ENCODE measurements at places on chromosomes 12 and 14. TPM values are rescaled to one million over a fixed set of nuclear protein-coding genes. Genes with fewer than 3 reads are reported as not detected.

GRCh38 chr12:75996861-75997447 lies 34.6 kb downstream of the PHLDA1 start:
- DNase-seq: no peak

DNA sequence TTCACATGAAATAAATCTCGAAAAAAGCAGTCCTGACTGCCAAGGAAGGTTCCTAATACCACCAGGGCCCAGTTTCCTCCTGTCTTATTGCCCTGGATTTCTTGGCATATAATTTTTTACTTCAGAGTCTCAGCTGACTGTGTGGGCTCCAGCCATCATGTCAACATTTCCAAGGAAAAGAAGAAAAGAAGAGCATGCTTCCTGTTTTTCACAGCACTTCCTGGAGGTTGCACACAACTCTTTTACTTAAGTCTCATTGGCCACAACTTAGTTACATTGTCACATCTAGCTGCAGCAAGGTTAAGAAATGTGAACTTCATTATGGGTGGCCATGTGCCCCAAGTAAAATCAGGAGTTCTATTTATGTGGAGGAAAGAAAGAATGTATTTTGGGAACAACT lies 24.3 kb downstream of the DACT1 start:
- DNase-seq: no peak

GRCh38 chr12:22282283-22282682 lies 52.2 kb downstream of the ST8SIA1 start:
- DNase-seq: no peak

DNA sequence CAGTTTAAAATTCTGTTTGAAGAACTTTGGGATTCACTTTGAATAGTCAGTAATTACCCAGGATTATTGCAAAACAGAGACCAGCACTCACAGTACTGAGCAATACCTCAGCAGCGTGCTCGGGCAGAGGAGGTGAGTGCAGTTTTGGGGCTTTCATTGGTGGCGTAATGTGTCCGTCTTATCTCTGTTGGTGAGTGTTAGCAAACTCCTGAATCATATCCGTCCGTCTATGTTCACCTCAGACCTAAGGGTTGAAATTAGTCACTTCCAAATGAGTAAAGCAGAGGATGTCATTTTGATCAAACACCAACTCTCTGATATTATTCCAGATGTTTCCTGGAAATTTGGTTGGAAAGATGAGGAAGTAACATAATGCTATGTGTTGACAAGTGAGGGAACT lies 82.8 kb downstream of the BORCS5 start:
- DNase-seq: peak; percentile 44

DNA sequence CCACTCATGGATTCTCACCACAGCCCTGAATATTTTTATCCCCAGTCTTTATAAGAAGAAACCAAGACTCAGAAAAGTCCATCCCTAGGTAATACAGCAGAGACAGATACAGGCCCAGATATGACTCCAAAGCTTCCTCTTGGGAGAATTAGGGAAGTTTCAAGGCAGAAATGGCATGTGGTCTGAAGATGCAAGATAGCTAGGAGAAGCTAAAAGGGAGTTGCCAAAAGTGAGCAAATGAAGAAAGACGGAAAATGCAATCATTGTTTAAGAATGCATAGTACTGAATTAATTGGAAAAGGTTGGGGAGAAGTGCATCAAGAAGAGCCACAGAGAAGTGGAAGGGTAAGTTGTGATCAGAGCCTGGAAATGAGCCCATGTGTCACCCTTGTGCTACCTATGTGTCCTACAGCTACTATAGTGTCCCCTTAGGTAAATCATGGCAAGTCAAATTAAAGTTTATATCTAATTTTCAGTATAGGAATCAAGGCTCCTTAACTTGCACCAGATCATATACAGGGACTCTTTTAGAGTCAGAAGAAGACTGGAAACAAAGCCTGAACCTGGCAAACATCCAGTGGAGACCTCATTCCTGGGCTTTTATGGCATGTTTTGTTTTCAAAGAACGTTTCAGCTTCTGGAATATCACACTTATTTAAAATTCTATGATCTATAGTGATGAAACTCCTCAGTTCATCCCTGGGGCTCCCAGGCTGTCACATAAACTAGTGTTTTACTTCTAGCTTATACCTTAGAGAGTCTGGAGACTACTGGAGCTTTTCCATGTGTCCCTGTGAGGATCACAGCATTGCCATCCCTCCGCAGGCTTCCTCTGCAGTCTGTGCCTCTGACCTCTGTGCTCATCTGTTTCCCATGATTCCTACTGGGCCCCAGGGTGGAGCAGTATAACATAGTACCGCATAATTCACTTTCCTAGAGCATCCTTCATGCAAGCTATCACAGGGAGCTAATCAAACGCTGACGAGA lies 189.0 kb upstream of the CDKN3 start:
- no peak for DNase-seq

DNA sequence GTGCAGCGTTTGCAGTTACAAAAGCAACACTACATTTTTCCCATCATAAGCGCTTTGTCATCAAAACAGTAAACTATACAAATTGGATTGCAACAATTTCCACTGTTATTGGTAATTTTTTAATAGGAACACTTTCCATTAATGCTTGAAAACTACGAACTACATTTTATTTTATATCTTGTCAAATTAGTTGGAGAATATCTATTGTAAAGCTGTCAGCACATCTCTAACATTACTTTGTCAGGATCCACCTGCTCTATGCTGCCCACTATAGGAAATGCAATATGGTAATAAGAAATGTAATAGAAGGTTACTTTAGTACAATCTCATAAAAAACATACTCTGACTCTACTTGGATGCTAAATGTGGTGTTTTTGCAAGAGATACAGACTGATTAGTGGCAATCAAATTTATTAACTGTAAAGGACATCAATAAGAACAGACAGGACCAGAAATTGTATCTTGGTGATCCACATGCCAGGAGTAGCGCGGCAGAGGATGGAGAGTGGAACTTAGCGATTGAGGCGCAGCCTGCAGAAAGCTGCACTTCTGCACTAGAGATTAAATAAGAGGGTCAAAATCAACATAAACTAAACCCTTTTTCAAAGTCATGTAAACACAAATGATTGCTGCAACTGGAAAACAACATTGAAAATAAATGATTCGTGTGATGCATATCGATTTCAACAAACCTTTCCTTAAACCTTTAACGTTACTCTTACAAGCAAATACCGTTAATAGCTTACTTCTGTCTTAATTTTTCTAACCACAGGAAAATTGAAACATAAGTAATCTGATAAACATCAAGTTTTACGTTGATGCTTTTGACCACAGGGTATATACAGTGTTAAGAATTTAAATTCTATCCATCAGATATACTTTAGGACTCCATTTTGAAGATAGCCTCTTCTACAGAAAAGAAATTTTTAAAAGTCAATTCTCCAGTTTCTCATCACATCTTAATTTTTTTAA lies 3.6 kb upstream of the ARID2 start:
- DNase-seq: no peak

DNA sequence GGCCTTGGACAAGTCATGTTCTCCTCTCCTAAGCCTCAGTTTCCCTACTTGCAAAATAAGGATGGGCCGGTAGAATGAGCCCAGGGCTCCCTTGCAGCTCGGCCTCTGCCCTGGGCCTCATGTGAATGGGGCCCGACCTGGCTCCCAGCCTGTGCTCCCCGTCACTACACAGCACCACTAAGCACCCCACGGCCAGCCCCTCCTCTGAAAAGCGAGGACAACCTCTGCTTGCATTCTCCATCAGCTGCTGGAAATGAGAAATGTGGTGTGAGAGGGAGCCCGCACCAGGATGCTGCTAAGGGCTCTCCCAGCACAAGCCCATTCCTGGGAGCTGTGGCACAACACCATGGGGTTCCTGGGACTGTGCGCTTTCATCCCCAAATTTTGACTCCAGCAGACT lies 10.2 kb downstream of the SLC25A47 start:
- no peak for DNase-seq

- DNase-seq: no peak
These were observed 1.5 kb downstream of the NFATC4 start for GRCh38 chr14:24369463-24369862.

GRCh38 chr14:95534299-95535225 lies at the start of gene GLRX5:
GLRX5 (plus strand) TSS chr14:95535050; CDS start chr14:95535090, 40 bp downstream.
- peak; percentile 95 for DNase-seq

GRCh38 chr14:70700955-70701585 lies 59.4 kb downstream of the TTC9 start:
- no peak for DNase-seq

- DNase-seq: no peak
These were observed 13.6 kb upstream of the OR4Q3 start for GRCh38 chr14:19729763-19730162.

DNA sequence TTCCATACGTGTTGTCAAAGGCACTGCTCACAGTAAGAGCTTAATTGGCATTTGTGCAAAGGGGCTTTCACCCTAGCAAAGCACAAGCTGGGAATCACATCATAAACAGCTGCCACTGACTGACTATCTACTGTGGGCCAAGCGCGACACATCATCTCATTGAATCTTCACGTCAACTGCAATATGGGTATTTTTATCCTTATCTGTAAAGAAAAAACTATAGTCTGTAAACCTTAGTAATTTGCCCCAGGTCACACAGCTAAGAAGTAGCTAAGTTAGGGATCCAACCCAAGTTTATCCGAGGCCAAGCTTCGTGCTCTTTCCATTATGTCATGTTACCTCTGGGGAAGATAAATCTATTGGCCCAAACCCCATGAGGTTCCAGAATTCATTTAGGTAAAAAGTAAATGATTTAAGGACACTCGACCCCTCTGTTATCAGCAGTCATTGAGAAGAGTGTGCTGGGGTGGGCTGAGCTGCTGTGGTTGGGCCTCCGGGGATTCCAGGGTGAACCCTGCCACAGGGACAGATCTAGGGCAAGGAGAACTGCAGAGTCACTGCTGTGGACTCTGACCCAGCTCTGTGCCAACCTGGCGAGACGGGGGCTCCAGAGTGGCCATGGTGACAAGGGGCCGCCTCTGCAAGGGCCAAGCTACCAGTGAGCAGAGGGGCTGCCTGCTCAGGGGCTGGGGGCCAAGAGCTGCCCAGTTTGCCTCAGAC lies 27.6 kb downstream of the NCKAP5L start:
- DNase-seq: no peak

GRCh38 chr12:41556176-41556575 lies 368.1 kb downstream of the PDZRN4 start:
- no peak for DNase-seq

- no peak for DNase-seq
These were observed 60.3 kb downstream of the KLRG1 start for GRCh38 chr12:9049520-9050133.

GRCh38 chr14:55799508-55800095 lies 219.6 kb downstream of the KTN1 start:
- no peak for DNase-seq

DNA sequence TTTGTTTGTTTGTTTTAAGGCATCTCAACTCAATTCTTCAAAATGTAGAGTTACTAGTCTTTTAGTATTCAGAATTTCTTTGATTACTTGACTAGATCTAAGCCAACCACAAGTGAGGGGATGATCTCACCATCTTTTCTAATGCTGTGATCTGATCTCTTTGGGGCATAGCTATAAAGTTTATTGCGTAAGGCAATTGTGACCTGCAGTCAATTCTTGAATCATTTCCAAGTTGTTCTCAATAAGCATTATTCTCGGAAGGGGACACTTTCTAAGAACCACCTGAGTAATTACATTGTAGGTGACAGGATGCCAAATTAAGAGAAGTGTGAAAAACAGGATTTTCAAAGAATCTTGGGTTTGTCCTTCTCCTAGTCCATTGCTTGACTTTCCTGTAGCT lies 13.1 kb downstream of the DACT1 start:
- no peak for DNase-seq

DNA sequence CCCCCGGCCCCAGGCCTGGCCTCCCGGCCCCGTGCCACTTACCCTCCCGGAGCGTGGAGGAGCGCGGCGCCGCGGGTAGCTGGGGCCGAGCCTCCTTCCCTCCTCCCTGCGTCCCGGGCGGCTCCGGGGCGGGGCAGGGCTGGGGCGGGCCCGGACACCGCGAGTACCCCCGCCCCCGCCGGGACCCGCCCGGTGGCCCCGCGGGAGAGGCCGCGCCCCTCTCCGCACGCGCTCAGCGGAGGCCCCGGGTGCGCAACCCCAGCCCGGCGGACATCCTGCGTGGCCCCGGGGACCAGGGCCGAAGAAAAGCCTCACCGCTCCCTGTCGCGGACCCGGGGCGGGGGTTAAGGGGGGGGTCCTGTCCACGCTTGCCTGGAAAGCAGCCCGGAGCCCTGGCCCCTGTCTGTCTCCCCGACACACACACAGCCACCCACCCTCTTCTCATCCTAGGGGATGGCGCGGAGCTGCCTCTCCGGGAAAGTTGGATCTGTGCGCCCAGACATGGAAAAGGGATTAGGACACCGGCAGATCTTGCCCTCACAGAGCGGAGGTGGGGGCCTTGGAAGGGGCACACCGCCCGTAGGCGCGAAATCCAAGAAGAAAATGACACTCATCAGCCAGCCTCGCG lies at the start of gene SYNE3:
TSS of gene SYNE3 (minus strand) at position 97 of the 628 bp plus-strand sequence. CDS start 40,829 bp downstream, outside the sequence.
- peak; percentile 25 for DNase-seq

DNA sequence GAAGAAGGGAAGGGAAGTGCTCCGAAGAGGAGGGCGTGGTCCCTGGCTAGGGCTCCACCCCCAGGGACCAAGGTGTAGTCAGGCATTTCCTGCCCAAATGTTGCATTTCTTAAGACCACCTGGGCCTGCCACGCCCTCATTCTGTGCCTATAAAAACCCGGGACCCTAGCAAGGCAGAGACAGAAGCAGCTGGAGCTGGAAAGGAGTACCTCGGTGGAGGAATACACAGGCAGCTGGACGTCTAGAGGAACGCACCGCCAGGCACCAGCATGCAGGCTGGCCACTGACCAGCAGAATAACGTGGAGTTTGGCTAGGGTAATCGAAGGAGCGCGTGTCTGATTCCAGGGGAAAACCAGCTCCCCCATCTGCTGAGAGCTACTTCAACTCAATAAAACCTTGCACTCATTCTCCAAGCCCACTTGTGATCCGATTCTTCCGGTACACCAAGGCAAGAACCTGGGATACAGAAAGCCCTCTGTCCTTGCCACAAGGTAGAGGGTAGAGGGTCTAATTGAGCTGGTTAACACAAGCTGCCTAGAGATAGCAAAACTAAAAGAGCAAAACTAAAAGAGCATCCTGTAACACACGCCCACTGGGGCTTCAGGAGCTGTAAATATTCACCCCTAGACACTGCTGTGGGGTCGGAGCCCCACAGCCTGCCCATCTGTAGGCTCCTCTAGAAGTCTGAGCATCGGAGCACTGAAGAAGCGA lies 21.0 kb downstream of the CFL2 start:
- no peak for DNase-seq

DNA sequence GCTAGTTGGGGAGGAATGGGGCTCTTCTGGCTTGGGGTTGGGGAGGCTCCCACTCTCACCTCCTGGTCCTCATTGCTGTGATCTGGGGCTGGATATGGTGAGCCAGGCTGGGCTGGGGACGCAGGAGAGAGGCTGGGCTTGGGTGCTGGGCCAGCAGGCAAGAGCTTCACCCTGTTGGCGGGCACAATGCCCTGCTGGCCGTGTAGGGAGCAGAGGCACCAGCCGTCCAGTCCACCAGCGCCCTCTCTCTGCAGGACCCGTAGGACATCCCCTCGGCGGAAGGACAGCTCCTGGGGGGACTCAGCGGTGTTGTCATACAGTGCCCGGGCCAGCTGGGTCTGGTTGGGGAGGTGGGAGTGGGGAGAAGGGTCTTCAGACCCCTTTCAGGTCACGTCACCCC lies 4.5 kb downstream of the EFS start:
- no peak for DNase-seq

The ANAPC5 gene
- total RNA-seq: 137 TPM

The CIROP gene
- total RNA-seq: not detected

The TMEM132D gene
- total RNA-seq: not detected

The KRT71 gene
- total RNA-seq: not detected

The GCH1 gene
- total RNA-seq: 49.6 TPM

The PWP1 gene
- total RNA-seq: 79.4 TPM

The RDH16 gene
- 0.20 TPM for total RNA-seq

The BCL2L2 gene
- 0.10 TPM for total RNA-seq

Measured in activated T-cell treated with anti-CD3 and anti-CD28 coated beads, Interleukin-2, amount 50 U/mL, for 4 hours (primary cell).